ENCODE measurements at places on chromosomes 12 and 14.

DNA sequence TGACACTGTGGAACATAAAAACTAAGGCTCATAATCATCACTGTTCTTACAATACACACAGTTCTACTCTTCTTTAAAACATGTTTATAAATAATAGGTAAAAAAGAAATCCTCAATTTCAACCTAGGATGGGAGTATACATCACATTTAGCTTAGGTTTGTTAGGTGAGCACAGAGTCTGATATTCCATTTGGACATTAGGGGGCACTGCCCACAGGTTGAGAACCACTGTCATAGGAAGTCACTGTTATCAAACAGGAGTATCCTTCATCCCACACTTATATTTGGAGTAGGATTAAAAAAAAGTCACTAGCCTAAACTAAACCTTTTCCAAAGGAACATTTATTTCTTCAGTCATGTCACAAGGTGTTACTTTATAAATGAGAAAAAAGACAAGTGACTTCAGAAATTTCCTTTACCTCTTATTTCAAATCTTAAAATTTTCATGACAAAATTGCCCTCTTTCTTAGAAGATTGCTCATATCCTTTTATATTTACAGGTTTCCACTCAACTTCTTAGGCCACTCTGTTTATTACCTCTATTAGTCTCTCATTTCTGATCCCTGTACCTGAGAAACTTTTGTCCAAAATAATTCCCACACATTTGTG lies 240.6 kb downstream of the CPNE8 start:
- no peak for DNase-seq

DNA sequence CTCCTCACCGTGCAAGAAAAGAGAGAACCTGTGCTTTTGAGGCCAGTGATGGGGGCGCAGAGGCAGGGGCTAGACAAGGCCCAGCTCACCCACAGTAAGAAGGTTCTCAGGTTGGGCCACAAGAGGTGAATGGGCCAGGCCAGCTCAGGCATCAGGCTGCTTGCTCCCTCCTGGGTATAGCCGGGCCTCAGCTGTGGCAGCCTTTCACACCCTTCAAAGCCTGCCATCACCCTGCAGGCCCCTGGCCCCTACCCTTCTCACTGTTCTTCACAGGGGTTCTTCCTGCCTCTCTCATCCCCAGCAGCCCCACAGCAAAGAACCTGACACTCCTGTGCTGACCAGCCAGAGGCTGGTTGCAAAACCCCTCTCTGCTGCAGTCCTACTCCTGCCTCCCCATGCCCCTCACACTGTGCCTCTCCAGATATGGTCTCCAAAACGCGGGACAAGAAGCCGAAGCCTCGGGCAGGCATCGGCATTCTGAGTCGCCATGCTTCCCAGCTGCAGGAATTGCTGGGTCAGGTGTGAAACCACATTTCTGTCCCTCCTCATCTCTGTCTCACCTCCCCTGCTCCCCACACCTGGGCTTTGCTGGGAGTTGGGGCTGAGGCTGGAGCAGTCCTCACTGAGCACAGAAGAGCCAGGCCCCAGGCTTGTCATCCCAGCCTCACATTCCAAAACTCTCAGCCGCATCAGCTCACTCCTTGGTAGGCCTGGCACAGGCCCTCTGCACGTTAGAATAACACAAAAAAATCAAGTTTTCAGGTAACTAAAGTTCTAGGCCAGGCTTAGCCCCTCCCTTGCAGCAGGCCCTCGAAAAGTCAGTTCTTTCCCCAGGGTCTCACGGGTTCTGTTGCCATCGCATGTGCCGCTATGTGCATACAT lies 6.9 kb upstream of the FAIM2 start:
- DNase-seq: no peak

GRCh38 chr14:76514213-76514998 lies 138.5 kb downstream of the ESRRB start:
- DNase-seq: no peak

DNA sequence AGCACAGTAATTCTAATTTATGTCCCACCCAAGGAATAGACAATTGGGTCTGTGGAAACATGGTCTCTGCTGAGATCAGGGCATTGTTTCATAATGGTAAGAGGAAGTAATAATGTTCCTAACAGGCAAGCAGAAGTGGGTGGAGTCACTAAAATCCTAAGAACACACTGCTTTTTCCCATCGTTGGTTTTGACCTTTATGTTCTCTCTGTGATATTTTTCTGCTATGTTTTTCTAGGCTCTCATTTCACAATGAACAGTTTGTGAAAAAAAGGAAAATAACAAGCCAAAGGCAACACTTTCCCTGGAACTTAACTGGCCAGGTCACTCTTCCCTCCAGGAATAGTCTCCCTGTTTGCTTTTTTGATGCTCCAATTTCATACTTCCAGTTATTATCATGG lies 80.6 kb upstream of the OVCH1 start:
- no peak for DNase-seq

DNA sequence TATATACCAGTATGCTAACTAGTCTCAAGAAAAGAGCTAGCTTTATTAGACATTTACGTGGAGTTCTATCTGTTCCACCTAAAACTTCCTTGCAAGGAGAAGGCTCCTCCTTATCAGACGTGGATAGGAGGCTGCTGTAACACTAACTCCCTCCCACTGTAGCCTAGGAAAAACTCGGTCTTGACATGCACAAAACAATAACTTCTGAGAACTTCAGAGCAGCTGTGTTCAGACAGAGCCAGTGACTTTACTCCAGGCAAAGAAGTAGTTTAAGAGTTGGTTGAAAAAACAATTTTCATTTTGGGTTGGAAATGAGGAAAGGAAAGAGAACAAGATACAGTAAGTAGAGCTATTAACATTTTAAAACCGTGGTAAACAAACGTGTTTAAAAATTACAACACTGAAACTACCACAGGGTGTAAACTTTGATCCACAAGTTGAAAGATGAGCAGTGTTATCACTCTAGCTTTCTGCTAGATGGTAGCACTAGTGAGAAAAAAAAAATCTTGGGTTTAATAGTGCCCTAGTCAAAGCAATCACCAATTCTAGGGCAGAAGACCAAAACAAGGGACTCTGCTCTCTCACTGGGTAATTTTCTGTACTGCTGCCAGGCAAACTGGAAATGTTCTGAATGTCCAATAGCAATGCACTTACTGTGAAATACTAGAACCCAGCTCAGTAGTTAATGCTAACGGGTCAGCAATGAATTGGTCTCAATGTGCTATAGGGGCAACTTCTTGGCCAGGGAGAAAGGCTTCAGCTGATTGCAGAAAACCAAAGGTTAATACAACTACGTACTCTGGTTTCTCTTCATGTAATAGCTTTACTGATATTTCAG lies 2.4 kb downstream of the ATF7 start:
- no peak for DNase-seq
